ENCODE measurements at places on chromosomes 4 and X. TPM values are rescaled to one million over a fixed set of nuclear protein-coding genes. Genes with fewer than 3 reads are reported as not detected.

Gene LRIT3
- 1.2 TPM for total RNA-seq

GRCh38 chrX:106894392-106894909, 8.7 kb downstream of the RIPPLY1 start:
- DNase-seq, result peak; percentile 88

DNA sequence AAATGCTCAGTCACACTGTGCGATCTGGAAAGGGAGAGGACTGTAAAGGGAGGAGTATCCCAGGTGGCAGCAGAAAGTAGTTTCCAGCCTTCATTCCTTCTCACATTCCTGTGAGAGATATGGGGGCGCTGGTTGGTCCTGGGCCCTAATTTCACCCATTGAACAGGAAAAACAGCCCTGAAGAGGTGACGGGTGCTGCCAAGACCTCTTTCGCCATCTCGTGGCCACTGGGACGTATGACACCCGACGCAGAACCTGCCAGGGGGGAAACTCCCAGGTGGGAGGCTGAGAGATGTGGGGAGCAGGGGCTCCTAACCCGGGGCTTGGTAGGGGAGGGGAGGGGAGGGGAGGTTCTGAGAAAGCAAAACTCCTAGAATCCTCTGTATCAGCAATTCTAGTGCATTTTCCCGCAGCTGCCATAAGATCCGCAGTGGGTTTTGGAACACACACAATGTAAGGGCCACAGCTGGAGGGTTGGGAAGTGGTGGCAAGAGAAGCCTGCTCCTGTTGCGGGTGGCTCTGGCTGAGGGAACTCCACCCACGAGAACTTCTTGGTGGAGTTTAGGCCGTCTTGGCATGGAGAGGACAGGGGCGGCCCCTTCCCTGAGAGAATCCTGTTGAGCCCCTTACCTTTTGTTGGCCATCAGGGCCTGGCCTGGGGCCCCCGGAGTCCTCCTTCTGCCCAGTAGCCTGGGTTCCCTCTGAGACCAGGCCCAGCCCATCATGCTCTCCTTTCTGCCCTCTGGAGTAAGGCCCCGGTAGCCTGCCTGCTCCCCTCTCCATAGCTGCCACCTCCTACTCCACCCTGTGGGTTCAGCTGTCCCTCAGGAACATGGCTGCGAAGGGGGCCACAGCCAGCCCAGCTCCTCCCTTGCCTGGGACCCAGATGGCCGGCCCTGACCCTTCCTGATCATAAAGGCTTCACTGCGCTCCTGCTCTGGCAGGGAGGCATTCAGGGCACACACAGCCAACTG, 134.1 kb downstream of the OR13H1 start:
- peak; percentile 88 for DNase-seq

DNA sequence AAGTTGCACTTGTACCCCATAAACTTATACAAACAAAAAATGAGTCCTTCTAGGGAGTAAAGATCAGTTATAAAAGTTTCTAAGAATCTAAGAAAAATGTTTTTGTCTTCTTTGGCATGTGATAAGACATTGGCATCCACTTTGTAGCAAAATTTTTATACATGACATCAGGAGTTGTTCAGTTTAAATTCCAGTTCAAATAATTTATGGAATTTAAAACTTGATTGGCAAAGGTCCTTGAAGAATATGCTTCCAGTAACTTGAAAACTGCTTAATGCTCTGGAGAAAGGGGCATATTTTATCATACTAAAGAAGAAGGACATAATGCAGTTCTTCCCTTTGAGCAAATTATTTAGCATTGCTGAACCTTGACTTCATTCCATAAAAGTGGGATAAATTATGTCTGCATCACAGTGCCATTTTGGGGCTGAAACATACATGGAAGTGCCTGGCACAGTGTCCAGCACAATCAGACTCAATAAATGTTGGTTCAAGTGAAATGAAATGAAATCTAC, 163.3 kb upstream of the IL15 start:
- DNase-seq, result no peak

GRCh38 chrX:107374132-107374531, 75.3 kb upstream of the FRMPD3 start:
- DNase-seq, result no peak

DNA sequence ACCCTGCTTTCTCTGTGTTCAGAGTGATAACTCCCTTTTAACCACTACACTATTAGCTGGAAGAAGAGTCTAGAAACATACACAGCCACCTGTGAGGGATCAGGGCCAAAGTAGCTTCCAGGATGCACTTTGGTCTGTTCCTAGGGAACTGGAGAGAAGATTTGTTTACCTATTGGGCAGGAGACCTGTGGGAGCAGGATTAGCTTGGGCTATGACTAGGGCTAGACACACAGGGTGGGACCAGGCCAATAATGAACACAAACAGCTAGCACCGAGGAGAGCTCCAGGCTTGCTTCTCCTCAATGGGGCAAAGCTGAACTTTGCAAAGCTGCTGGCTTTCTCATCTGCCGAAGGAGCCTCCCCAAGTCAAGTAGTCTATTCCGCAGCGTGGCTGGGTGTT, 24.4 kb upstream of the MAP7D3 start:
- DNase-seq, result no peak

Gene ANKRD50
- total RNA-seq, result 14.6 TPM

GRCh38 chrX:49844611-49845010, 15.5 kb downstream of the PAGE4 start:
- DNase-seq, result no peak

GRCh38 chr4:36476135-36476534, 194.7 kb downstream of the DTHD1 start:
- no peak for DNase-seq

GRCh38 chr4:55673424-55673823, 37.3 kb upstream of the NMU start:
- DNase-seq, result no peak

DNA sequence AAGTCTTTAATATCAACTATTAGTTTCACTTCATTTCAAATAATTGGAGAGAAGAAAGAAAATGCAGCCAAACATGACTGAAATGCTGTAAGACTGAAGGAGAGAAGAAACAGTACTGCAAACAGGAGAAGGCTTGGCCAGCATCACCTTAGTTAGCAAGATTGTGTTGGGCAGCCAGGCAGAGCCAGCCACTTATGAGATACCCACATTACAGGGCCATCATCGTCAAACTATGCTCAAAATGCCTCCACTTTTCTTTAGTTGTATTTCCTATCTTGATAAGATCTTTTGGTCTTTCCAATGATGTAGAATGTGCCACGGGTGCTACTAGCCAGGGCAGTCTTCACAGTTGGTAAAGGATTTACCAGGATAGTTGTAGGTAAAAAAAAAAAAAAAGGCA, 10.9 kb upstream of the IRF2 start:
- DNase-seq, result no peak

DNA sequence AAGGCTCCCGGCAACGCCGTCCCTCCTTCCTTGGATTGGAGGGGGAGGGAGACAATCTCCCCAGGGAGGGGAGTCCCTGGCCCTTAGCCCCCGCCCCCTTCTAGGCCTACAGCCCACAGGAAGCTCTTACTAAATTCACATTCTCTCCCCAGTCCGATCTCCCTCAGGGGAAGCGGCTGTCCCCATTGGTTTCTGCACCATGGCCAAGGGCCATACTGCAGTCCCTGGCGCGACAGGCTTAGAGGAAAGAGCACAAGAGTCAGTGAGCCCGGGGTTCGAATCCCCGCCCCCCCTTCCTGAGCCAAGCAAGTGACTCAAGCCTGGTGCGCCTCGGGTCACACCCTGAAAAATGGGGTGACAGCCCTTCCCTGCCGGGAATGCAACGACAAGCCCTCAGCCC, 1.1 kb downstream of the ABLIM2 start:
- no peak for DNase-seq

GRCh38 chr4:96036781-96037180, 196.9 kb downstream of the PDHA2 start:
- no peak for DNase-seq

Gene LAS1L
- total RNA-seq, result 56.2 TPM

Gene OCIAD2
- 67.3 TPM for total RNA-seq

DNA sequence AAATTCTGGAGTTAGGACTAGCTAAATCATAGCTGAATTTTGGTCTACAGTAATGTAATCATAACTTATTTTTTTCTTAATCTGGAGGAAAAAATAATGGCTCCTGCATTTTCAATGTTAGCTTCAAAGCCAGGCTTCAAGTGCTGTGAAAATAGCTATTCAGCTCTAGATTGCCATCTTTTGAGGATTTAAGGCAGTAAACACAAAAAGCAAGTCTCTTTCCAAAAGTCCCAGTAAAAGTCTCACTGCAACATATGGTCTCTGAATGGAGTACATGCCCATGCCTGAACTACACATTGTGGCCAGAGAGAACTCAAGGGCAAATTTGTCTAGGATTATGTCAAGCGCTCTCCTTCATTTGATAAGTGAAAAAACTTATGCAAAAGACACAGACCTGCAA, 720.9 kb downstream of the FSTL5 start:
- DNase-seq, result no peak

Gene TDO2
- total RNA-seq, result not detected

Gene WDR17
- total RNA-seq, result 9.2 TPM

DNA sequence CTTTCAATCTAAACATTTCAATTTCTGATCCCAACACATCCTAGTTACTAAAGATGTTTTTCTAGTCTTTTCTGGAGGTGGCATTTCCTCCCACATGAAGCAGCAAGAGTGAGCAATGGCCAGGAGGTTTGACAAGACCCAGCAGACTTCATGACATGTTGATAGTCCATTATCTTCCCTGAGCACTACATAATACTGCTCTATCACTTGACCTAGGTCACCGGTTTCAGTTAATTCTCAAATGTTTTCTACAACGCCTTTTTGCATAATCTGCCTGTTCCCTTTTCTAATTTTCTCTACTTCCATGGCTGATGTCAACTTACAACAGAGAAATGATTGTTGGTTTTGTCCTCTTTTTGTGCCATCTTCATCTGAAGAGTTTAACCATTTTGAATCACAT, 62.0 kb upstream of the GPRIN3 start:
- DNase-seq, result no peak

DNA sequence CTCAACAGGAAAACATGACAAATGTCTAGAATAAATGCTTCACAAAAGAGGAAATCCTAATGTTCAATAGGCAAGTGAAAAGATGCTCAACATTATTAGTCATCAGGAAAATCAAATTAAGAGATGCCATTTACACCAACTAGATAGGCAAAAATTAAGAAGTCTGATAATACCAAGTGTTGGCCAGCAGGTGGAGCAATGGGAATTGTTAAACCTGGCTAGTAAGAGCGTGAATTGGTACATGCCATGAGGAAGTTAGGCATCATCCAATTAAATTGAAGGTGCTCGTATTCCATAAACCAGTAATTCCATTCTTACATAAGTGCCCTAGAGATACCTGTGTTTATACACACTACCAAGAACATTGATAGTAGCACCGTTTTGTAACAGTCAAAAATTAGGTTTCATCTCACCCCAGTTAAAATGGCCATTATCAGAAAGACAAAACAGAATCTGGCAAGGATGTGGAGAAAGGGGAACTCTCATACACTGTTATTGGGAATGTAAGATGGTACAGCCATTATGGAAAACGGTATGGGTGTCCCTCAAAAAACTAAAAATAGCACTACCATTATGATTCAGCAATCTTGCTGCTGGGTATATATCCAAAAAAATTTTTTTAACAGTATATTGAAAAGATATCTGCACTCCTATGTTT, 14.0 kb upstream of the ZCCHC18 start:
- peak; percentile 78 for DNase-seq

DNA sequence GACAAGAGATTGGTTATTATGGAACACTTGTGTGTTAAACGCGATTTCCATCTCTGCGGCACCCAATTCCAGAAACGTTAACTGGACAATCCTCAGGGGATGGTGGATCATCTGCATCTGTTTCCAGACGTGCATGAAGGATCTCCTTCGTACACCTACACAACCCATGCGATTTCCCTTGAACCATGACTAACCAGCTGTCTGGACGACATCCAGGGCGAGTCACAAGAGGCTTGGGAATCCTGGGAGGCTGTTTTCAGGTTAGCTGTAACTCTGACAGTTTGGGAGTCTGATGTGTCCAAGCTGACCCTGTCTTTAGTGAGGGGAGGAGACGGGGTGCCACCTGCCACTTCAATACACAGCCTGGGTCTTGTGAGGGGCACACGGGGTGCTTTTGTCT, 84.5 kb downstream of the GATB start:
- DNase-seq, result no peak

DNA sequence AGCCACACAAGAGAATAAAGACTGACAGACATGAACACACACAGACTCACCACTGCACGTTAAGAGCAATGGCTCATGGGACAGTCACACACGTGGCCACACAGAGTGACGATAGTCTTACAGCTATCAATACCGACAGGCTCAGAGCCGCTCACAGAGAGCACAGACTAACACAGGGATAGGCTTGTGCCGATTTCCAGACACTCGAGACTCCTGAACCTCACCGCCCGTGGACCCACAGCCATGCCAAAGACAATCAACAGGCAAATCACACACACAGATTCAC, 716 bp upstream of the SLC38A5 start:
- DNase-seq, result no peak

DNA sequence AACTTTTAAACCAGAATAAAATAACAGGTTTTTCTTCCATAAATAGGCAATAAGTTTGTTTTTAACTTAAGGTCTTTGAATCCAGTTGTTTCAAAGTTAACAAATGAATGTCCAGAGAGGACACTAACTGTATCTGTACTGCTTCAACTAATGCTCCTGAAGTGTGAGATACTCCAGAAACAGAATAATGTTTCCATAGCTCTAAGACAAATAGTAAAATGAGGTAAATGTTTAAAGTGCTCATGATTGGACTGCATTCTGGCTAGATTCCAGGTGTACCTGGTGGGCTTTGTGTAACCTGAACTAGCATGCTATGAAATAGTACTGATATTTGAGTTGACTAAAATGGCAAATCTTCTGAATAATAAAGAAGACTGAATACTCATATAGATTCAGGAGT, 51.7 kb downstream of the METTL14 start:
- no peak for DNase-seq

Gene SRPK3
- not detected for total RNA-seq

Gene KCND1
- total RNA-seq, result 3.7 TPM

DNA sequence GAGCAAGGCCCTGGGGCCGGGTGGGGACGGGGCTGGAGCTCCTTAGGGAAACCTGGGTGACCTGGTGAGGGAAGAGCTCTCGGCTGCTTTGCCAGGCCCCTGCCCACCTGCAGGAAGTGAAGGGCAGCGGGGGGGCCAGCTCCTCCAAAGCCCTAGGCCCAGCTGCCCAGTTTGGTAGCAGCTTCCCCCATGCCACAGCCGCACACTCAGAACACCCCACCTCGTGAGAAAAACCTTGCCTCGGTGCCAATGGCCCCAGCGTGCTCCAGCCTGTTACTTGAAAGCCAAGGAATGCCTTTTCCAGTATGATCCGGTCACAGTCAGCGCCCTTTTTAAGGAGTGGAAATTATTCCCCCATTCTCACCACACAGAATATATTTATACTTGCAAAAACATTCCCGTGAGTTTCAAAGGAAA, 38.3 kb downstream of the ACOX3 start:
- DNase-seq, result no peak

GRCh38 chr4:19213388-19213787, 1038.3 kb upstream of the SLIT2 start:
- DNase-seq, result no peak

GRCh38 chrX:39157796-39158195, 356.5 kb downstream of the MID1IP1 start:
- DNase-seq, result no peak

- DNase-seq, result peak; percentile 29
Measured at GRCh38 chr4:1375051-1375721, 28.2 kb downstream of the UVSSA start.

Gene ADH1C
- not detected for total RNA-seq

Measured in endodermal cell (in vitro differentiated cells).